Natural killer cell treated with Interleukin-12 subunit alpha and Interleukin-12 subunit beta and Interleukin-15 and Interleukin-18, amount 100 ng/mL, for 72 hours (primary cell): ENCODE measurements at places on chromosomes 11 and 22. TPM values are rescaled to one million over a fixed set of nuclear protein-coding genes. Genes with fewer than 3 reads are reported as not detected.

GRCh38 chr11:82818409-82819043 lies 81.7 kb downstream of the PRCP start:
- H3K36me3 ChIP-seq, result no peaks in the 10 kb centered on the region
- no peak overlapping the region for H3K4me3 ChIP-seq
- no peaks in the 10 kb centered on the region for H3K4me1 ChIP-seq
- peaks cover 4% of the 10 kb centered on the region for H3K27me3 ChIP-seq

DNA sequence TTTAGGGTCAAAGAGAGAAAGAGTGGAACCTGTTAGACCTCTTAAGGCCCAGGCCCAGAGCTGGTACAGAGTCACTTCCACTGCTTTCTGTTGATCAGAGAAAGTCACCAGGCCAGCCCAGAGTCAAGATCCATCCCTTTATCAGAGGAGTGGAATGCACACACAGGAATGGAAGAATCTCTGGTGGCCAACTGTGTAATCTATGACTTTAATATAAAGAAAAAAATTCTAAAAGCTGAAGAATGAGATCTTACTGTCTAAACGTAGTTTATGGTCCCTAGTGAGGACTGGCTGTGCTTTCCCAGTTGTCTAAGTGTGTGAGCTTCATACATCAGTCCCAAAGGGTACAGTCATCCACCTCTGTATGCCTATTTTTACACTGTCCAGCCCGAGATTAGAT lies 51.0 kb downstream of the PPFIBP2 start:
- peaks cover 9% of the 10 kb centered on the region for H3K36me3 ChIP-seq
- peaks cover 3% of the 10 kb centered on the region for H3K4me1 ChIP-seq
- H3K27ac ChIP-seq, result no peak overlapping the region
- H3K4me3 ChIP-seq, result no peak overlapping the region
- no peaks in the 10 kb centered on the region for H3K27me3 ChIP-seq

DNA sequence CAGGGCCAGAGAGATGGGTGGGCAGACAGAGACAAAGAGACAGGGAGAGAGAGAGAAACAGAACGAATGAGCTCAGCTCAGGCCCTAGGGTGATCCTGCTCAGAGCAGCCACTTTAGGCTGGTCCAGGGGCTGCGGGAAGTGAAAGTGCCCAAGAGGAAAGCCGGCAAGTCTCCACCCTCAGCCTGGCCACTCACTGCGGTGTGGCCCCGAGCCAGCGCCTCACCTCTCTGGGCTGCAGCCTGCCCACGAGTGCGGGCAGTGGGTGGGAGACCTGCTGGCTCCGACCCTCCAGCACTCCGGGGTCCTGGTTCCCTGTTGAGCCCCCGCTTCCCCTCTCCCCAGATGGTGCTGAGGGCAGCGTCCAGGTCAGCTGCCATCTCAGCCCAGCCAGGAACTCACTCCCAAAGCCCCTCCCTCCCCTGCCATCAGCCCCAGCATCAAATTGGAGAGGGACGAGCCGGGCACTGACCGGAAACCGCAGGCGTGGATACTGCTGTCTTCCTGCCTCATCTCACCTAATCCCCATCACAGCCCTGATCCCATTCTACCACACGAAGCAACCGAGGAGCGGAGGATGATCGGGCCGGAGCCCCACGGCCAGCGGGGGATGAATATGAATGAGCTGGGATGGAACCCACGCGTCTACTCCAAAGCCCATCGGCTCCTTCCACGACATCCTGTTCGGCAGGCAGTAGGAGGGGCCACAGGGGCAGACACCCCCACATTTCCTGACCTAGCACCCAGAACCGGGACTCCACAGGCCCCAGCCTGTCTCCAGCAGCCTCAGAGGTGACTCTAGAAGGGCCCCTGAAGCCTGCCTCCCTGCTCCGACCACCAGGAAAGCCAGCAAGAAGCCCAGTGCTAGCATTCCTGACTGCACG lies 16.9 kb downstream of the ELFN2 start:
- peaks cover 10% of the 10 kb centered on the region for H3K27me3 ChIP-seq
- peaks cover 4% of the 10 kb centered on the region for H3K4me1 ChIP-seq
- no peak overlapping the region for H3K27ac ChIP-seq
- no peak for DNase-seq
- no peak overlapping the region for H3K4me3 ChIP-seq

GRCh38 chr22:42904050-42904449 lies 47.0 kb upstream of the ARFGAP3 start:
- H3K4me3 ChIP-seq, result no peak overlapping the region
- H3K27me3 ChIP-seq, result no peaks in the 10 kb centered on the region
- peaks cover 7% of the 10 kb centered on the region for H3K4me1 ChIP-seq
- no peak overlapping the region for H3K27ac ChIP-seq
- no peaks in the 10 kb centered on the region for H3K36me3 ChIP-seq

GRCh38 chr11:46055371-46055770 lies 65.9 kb downstream of the PHF21A start:
- H3K27ac ChIP-seq, result no peak overlapping the region
- H3K27me3 ChIP-seq, result no peaks in the 10 kb centered on the region
- no peaks in the 10 kb centered on the region for H3K4me1 ChIP-seq
- DNase-seq, result no peak
- no peaks in the 10 kb centered on the region for H3K36me3 ChIP-seq

DNA sequence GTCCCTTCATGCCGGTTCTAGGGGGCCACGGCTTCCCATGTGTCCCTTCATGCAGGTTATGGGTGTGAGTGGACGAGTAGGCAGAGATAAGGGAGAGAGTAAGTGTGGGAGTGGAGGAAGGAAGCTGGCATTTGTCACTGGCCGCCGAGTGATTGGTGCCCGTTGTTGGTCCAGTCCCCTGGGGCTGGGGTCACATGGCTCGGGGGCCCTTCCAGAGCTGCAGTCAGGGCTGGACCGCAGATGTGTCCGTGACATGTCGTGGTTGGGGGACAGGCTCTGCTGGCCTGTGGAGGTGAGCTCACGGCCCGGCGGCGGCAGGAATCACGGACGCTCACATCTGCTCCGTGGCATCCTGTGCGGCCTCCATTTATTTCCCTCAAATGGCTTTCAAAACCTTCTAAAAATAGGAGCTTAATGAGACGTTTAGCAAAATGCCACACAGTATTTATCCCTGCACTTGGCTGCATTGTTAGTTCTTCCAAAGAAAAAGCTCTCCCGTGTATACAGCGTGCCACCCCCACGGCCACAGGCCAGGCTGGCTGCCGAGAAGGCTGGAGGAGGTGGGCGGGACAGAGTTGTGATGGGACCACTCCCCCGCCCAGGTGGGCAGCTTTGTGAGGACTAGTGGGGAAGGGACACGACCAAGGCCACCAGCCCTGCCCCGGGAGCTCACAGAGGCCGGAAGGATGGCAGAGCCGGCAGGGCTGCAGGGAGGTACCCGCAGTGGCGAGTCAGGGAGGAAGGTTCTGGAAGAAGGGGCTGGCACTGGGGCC lies 386.7 kb downstream of the TBC1D22A start:
- no peak overlapping the region for H3K4me3 ChIP-seq
- no peaks in the 10 kb centered on the region for H3K27me3 ChIP-seq
- H3K4me1 ChIP-seq, result peaks cover 16% of the 10 kb centered on the region
- no peak overlapping the region for H3K27ac ChIP-seq
- DNase-seq, result no peak

GRCh38 chr11:130769782-130770535 lies 146.3 kb downstream of the SNX19 start:
- H3K27me3 ChIP-seq, result no peaks in the 10 kb centered on the region
- no peak overlapping the region for H3K27ac ChIP-seq
- peaks cover 21% of the 10 kb centered on the region for H3K4me1 ChIP-seq

- H3K27ac ChIP-seq, result no peak overlapping the region
- H3K4me3 ChIP-seq, result no peak overlapping the region
- H3K36me3 ChIP-seq, result no peaks in the 10 kb centered on the region
- no peak for DNase-seq
- H3K4me1 ChIP-seq, result no peaks in the 10 kb centered on the region
- peaks cover 11% of the 10 kb centered on the region for H3K27me3 ChIP-seq
Observed at GRCh38 chr11:11349870-11350337, 3.1 kb downstream of the CSNK2A3 start.

- peaks cover 11% of the 10 kb centered on the region for H3K4me1 ChIP-seq
- DNase-seq, result no peak
- no peak overlapping the region for H3K4me3 ChIP-seq
- H3K27me3 ChIP-seq, result no peaks in the 10 kb centered on the region
Observed at GRCh38 chr11:104694259-104695064, 203.8 kb downstream of the CASP12 start.

GRCh38 chr11:20208622-20209111 lies 48.4 kb upstream of the DBX1 start:
- H3K4me1 ChIP-seq, result no peaks in the 10 kb centered on the region
- peaks cover 42% of the 10 kb centered on the region for H3K27me3 ChIP-seq
- DNase-seq, result no peak

Gene BACE1
- 0.89 TPM for total RNA-seq
